Activated B cell treated with CpG ODN at 0.5 μM for 24 hours (primary cell): ENCODE measurements at places on chromosomes 1 and 21.

- no peak for DNase-seq
These were observed 164.6 kb downstream of the RASAL2 start for GRCh38 chr1:178258536-178258935.

- DNase-seq: no peak
These were observed 199.3 kb upstream of the ZC3H12A start for GRCh38 chr1:37274938-37275631.

- no peak for DNase-seq
These were observed 332.1 kb downstream of the PTPRC start for GRCh38 chr1:198970916-198971315.

GRCh38 chr1:119565131-119565772 is 58.2 kb downstream of the HSD3B1 start:
- DNase-seq: no peak

GRCh38 chr1:109849655-109850054 is 61.0 kb upstream of the CSF1 start:
- no peak for DNase-seq

DNA sequence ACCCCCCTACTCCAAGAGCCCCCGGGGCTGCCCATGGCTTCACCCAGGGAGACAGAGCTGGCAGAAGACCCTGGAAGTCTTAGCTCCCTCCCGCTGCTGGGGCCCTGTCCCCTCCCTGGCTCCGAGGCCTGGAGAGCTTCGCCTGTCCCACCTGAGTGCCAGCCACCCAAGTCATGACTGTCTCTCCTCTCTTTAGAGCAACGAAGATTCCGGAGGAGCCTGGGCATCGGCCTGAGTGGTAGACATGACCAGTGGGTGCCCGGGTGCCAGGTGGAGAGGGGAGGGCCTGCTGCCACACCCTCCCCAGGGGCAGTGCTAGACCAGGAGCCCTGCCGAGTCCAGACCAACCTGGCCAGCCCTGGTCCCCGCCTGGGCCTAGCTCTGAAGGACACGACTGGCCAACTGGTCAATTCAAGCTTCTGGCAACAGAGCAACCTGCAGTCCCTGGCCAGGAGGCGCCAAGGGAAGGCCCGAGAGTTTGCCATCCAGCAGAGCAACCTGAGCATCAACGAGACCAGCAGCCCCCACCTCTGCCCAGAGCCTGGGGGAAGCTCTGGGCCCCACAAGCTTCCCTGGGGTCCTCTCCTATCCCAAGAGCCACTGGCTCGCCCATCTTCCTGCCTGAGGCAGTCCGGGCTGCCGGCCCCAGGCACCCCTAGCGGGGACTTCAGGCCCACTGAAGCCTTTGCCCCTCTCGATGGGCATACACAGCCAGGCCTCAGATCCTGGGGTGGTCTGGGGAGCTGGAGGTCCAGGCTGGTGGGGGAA is 3.9 kb downstream of the C1orf167 start:
- no peak for DNase-seq
